ENCODE measurements at places on chromosomes 6 and 20. TPM values are rescaled to one million over a fixed set of nuclear protein-coding genes. Genes with fewer than 3 reads are reported as not detected.

SMOC2 gene
- total RNA-seq = not detected

TDRD6 gene
- not detected for total RNA-seq

BTN2A1 gene
- total RNA-seq = 8.8 TPM

NRM gene
- 1.9 TPM for total RNA-seq

ANGPT4 gene
- not detected for total RNA-seq

PLCB4 gene
- total RNA-seq = 1.6 TPM

CLPSL1 gene
- not detected for total RNA-seq

POFUT1 gene
- total RNA-seq = 31.8 TPM

IMPG1 gene
- under 0.01 TPM for total RNA-seq

All from epithelial cell of umbilical artery (primary cell).